Bronchial epithelial cell (primary cell): ENCODE measurements at places on chromosomes 3 and 15. TPM values are rescaled to one million over a fixed set of nuclear protein-coding genes. Genes with fewer than 3 reads are reported as not detected.

DNA sequence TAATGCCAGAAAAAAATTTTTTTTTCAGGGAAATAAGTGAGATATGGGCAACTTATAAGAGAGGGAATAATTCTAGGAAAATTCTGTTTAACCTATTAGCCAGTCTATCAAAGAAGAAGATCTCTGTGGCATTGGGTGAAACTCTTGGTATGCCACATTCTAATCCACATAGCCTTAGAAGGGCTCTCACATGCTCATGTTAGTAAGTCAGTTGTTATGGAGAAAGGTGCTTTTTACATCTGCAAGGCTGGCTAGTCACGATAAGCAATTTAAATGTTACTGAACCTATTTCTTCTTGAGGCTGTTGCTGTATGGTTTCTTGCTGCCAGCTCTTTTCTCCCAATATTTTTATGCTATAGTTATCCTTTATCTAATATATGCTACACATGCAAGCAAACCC, 89.9 kb upstream of the MAGI1 start:
- no peak for DNase-seq

The ECT2 gene
- 9.0 and 11.4 TPM in 2 replicates for total RNA-seq

The MASP1 gene
- 0.13 and 3.9 TPM in 2 replicates for total RNA-seq

The OR5K2 gene
- not detected in 2 replicates for total RNA-seq

DNA sequence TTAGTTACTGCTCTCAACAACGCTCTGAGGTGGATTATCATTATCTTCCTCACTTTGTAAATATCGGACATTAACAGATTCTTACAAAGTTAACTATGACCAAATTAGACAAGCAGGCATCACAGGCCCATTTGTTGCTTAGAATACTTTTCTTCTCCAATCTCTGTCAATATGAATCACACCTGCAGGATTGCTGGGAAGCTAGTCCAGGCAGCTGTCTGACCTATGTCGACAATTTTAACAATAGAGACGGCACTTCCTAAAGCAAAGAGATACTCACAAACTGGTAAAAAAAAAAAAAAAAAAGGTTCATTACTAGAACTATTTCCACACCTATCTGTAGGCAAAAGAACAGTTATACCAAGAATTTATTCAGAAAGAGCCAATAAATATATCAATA, 85.3 kb downstream of the DPH6 start:
- DNase-seq: peak; percentile 74

The FAM174B gene
- total RNA-seq: 0.53 and 4.6 TPM in 2 replicates

DNA sequence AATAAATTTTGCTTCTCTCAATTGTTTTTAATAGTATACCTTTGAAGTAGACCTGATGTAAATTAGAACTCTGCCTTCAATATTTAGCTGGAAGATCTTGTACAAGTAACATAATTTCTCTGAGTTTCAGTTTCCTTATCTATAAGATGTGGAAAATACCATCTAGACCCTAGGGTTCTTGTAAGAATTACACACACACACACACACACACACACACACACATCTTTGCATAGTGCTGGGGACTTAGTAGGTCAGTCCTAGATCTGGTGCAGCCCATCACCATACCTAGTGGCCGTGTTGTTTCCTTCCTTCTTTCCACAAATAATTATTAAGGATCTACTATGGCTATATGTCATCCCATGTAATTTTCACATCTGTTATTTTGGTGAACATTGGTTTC, 11.0 kb downstream of the TRAT1 start:
- no peak for DNase-seq

The CCRL2 gene
- total RNA-seq: 0.13 and 0.26 TPM in 2 replicates

DNA sequence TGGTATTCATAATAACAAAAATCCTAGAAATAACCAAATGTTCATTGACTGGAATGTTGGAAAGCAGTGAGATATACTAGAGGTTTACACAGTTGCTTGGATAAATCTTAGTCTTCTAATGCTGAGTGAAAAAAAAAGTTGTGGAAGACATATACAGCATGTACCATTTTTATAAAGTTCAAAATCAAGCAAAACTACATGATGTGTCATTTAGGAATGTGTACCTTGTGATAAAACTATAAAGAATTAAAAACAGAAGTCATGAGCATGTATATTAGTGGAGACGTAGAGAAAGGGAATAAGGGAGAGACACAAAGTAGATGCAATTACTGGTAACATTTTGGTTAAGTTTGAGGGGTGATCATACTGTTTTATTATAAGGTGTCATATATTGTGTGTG, 45.2 kb downstream of the FBXL2 start:
- DNase-seq: no peak

The ATP13A4 gene
- total RNA-seq: 4.2 and 37.3 TPM in 2 replicates

DNA sequence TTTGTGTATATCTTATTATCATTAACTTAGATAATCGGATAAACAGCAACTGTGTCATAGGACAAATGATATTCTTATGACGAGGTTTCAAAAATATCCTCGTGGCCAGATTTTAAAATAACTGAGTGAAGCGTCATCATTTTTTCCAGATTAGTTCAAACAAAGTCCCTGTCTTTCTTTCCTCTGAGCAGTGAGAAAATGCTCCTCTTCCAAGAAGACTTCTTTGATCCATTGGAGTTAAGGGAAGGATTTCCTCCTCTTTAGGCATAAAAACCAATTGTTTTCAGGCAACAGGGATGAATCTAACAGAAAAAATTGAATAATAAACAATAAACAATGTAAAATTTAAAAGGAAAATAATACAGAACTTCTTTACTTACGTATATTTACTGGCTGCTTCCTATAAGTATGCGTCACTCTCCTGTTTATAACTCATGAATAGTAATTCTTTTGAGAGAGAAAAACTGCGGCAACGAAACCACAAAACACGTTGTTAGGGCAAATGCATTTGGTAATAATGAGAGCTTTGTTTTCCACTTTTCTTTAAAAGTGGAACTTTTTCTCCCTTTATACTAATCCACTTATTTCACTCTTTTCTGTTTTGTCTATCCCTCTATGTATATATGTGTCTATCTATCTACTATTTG, 419.4 kb upstream of the ONECUT1 start:
- DNase-seq: no peak

The MLF1 gene
- total RNA-seq: 5.5 and 12.2 TPM in 2 replicates
